ENCODE measurements at places on chromosomes 6 and 20.
A peak's percentile ranks its signal among the peaks of the same experiment; 100 is the strongest.

GRCh38 chr20:39029364-39029763, 67.2 kb downstream of the DHX35 start:
- DNase-seq, result no peak

GRCh38 chr6:97215157-97215769, 67.8 kb downstream of the MMS22L start:
- no peak for DNase-seq

- no peak for DNase-seq
Measured at GRCh38 chr6:22027040-22027725, 269.7 kb downstream of the PRL start.

- DNase-seq, result no peak
Measured at GRCh38 chr6:25171301-25171700, 107.9 kb upstream of the CARMIL1 start.

GRCh38 chr20:33650753-33651561, 11.2 kb upstream of the C20orf144 start:
- peak; percentile 76 for DNase-seq

DNA sequence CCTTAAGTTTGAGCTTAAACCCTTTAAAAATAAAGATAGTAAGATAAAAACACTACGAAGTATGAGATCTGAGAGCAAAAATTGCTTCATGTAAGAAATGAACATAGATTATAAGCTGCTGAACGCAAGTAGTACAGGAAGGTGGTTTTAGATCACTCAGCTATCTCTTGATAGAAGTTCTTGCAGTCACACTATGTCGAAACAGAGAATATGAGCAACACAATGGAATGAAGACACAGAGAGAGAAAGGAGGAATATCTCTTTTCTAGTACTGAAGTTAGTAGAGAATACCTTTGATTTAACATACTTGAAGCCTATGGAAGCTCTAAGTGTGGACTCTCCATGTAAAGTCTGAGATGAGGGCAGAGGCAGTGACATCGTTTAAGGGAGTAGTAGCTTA, 162.7 kb downstream of the CDK19 start:
- DNase-seq, result no peak

DNA sequence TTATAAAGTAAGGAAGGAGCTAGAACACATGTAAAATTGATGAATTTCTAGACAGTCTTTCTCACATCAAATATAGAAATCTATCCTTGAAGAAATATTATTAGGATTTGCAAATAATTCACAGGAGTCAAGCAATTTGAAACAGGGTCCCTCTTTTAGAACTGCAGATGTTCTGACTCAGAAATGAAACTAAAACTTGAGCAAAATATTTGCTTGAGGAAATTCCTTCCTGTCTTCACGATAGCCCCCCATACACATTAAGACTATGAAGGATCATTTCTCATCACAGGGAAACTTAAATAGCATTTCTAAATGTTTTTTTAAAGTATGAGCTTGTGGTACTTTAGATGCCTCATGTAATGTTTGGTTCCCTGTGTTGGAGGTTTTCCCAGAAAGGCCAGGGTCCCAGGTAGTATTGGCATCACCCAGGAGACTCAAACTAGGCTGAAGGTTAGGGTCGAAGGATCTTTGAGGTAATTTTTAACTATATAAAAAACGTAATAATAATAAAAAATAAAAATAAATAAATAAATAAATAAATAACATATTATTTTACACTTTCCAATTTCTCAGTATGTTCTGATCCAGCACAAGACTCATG, 144.0 kb upstream of the TBX18 start:
- no peak for DNase-seq

DNA sequence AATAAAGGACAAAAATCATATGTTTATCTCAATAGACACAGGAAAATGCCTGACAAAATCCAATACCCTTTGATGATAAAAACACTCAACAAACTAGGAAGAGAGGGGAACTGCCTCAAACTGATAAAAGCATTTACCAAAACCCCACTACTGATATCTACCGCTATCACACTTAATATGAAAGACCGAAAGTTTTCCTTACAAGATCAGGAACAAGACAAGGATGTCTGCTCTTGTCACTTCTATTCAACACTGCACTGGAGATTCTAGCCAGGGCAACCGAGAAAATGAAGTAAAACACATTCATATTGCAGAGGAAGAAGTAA, 25.1 kb downstream of the GZF1 start:
- DNase-seq, result no peak

- no peak for DNase-seq
Measured at GRCh38 chr6:154474648-154475428, 35.6 kb downstream of the CNKSR3 start.

DNA sequence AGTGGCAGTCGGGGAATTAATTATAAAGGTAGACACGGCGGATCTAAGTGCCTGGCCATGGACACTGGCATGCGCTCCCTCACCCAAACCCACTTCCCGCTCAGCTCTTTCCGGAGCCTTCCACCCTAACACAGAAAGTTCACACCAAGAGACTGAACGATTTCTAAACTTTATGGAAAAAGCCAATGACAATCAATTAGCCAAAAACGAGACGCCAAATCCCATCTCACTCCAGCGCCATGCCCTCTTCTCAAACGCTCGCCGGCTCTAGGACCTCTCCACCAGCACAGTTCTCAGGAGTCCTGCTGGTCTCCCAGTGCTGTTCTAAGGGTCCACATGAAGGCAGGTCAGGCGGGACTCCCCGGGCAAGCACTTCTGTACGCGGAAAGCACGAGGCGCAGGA, 641 bp downstream of the SF3B5 start:
- DNase-seq, result no peak

DNA sequence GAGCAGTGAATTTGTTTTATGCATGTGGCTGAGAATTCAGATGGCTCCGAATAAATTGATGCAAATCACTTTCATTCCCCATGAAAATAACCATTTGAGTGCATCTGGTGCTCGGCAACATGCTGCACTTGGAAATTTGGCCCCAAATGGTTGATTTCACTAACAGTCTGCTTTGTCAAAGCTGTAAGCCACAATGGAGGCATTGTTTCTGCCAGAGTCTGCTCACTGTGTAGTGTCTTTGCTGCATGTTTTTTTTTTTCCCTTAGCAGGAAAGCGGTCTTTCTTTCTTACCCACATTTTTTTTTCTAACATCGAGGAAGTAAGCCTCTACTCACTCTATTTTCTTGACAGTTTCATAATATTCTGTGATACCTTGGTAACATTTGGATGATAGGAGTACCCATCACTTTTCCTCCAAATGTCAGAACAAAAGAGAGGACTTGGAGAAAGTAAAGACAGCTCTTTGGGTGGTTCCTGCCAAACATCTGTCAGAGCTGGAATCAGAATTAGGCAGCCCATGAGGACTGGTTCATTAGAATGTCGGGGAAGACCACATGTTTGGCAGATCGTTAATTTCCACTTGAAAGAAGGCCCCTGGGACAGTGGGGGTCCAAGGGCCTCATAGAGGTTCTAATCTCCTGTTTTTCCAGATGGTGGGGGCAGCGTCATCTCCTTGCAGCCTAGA, 149.5 kb downstream of the DOK5 start:
- no peak for DNase-seq

- DNase-seq, result no peak
Measured at GRCh38 chr20:41786158-41786557, 168.0 kb upstream of the CHD6 start.

- no peak for DNase-seq
Measured at GRCh38 chr20:43564993-43565757, 6.3 kb downstream of the SGK2 start.

DNA sequence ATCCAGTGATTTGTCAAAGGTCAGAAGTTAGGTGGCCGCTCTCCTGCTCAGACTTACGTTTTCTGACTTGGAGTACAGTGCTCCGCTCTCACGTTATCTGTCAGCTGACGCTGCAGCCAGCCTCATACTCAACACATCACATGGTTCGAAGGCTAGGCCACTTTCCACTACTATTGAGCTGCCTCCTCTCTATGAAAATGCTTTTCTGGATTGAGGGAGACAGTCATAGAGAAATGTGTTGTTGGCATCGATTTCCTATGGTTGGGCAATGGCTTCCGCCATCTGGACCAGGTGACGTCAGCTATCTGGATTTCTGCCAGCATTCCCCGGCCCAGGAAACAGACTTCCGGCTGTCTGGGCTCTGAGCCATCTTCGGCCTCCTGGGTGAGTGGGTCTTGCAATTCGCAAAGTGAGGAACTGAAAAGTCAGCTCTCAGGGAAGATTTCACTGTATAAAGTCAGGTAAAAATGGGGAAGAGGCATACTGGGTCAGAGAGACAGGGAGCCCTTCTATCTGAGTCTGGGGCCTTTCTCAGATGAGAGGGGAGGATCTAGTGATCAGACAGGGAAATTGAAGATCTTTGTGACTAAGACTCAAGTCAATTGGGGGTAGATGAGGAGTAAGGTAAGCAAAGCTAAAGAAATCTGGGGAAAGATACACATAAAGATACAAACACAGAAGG, 37.5 kb upstream of the IER3 start:
- DNase-seq, result peak; percentile 58

Data from NCI-H510A (cell line).